ENCODE measurements at places on chromosomes 5 and 9.

GRCh38 chr5:32827981-32828380, 116.9 kb downstream of the NPR3 start:
- DNase-seq = no peak

GRCh38 chr9:122904466-122904822, 715 bp downstream of the RC3H2 start:
- no peak for DNase-seq

DNA sequence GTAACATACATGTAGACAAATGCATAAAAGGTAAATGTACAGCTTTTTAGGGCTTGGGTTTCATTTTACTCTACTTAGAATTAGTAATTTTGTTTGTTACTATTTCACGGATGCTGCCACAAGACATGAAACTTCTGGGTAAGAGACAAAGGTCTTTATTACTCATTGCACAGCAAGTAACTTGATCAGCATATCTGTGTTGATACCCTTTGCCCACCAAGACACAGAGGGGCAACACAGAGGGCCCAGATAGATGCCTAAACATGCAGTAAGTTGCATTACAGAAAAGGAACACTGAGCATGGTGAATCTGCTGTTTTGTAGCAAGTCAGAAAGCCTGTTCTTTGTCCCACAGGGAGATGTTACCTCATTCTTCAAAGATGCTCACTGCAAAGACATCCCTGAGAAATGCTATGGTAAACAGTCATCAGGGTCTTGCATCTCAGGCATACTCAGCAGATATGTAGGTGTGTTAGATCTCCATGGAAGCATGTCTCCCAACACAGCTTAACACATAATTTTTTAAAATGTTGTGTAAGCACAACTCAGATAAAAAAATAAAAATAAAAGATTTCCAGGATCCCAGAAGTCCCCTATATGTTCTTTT, 10.3 kb downstream of the ITGA2 start:
- DNase-seq = no peak

GRCh38 chr5:41067714-41068568, 3.2 kb downstream of the MROH2B start:
- DNase-seq = no peak

DNA sequence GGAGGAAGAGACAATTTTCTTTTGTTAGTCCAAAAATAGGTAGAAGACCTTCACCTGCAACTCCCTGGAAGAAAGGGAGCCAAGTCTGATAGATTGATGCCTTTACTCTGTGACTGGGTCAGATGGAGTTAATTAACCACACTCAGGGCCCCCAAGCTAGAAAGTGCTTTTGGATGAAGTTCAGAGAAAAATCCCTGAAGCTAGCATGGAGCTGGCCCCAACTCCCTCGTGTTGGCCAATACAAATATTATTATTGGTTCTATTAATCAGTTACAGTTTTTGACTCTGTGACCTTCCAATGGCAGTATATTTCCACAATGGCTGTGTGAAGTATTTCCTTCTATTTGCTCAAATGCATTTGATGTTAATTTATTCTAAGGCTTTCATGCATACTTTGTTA, 1753.5 kb downstream of the EFNA5 start:
- no peak for DNase-seq

All from fibroblast of skin of left biceps (primary cell).